Astrocyte of the spinal cord (primary cell): ENCODE measurements at places on chromosomes 2 and 18.
A peak's percentile ranks its signal among the peaks of the same experiment; 100 is the strongest.

- DNase-seq: peak; percentile 67
Measured at GRCh38 chr18:32093102-32093511, 1.4 kb downstream of the RNF138 start.

GRCh38 chr18:59547581-59548182 is 149.5 kb downstream of the CCBE1 start:
- peak; percentile 85 for DNase-seq

- no peak for DNase-seq
Measured at GRCh38 chr2:158266111-158266510, 164.4 kb downstream of the UPP2 start.

- DNase-seq: peak; percentile 16
Measured at GRCh38 chr2:104871649-104871971, 17.7 kb downstream of the POU3F3 start.

DNA sequence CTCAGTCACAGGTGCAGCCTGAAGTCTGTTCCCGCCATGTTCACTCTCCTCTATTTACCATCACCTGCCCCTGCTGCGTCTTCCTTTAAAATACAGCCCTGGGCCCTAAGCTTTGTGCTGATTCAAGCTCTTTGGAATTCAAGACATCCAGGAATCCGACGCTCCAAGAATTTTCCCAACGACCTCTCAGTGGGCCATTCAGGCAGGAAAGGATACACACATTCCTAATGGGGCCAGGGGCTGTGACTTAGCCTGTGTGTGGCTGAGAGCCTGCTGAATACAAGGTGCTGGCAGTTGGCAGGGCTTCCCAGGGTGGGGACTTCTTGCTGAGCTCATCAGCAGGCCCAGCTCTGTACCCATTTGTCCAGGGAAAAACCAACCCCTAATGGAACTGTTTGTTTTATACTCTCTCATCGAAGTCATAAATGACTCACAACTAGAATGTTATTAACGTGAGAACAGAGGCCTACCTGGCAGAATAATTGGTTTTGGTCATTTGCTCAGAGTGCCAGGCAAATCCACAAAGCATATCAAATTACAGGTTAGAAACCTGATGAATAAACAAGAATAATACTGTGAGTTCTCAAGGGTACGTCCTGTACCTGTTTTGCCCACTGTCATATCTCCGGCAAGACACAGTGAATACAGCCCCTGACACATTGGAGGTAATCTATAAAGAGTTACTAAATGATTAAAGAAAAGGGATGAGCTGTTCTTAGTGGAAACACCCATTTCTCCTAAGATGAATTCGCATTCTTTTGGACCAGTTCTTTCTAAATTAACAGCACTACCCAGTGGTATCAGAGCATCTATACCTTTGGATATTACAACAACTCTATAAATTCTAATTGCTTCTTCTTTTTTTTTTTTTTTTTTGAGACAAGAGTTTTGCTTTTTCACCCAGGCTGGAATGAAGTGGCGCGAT is 12.6 kb upstream of the KCMF1 start:
- peak; percentile 92 for DNase-seq

- DNase-seq: no peak
Measured at GRCh38 chr18:70110678-70111077, 94.8 kb downstream of the RTTN start.

GRCh38 chr2:203871371-203871983 is 3.9 kb downstream of the CTLA4 start:
- no peak for DNase-seq

DNA sequence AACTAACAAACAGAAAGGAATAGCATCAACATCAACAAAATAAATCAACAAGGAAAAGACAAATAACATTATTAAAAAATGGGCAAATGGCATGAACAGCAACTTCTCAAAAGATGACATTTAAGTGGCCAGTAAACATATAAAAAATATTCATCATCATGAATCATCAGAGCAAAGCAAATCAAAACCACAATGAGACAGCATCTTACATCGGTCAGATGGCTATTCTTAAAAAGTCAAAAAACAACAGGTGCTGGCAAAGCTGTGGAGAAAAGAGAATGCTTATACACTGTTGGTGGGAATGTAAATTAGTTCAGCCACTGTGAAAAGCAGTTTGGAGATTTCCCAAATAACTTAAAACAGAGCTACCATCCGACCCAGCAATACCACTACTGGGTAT is 327.1 kb downstream of the CMPK2 start:
- no peak for DNase-seq

- DNase-seq: no peak
Measured at GRCh38 chr2:31060397-31060796, 77.8 kb downstream of the GALNT14 start.

DNA sequence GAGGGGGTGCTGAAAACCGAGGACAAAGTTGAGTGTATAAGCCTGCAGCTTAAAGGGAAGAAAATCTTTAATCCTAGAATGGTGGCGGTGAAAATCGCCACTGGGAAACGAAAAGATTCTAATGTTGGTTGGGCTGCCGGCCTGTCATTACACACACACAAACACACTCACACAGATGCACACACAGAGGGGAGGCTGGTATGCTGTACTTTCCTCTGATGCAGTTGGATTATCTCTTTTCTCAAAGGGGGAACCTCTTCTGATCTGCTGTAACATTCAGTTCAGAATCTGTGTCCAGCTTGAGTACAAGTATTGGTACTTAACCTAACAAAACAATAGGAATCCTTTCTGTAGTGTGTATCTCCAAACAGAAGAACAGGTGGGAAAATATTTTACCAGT is 39.0 kb downstream of the ANXA4 start:
- no peak for DNase-seq

DNA sequence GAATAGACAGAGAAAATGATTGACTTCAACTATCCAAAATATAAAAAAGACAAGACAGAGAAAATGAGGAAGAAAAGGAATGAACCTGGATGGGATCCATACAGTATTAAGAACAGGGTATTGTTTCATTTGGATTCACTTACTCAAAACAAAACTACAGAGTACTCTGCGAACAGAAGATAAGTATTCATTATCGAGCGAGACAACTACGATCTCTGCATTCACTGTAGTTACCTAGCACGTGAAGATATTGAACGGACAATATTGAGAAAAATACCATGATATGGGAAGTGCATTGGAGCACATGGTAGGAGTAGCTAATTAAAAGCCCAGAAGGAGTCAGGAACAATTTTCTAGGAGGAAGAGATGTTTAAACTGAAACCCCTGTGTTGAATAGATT is 1.0 kb upstream of the ORC2 start:
- DNase-seq: no peak

GRCh38 chr2:3435445-3435844 is 56.0 kb downstream of the TRAPPC12 start:
- DNase-seq: no peak

- no peak for DNase-seq
Measured at GRCh38 chr2:225064928-225065327, 22.7 kb upstream of the DOCK10 start.

DNA sequence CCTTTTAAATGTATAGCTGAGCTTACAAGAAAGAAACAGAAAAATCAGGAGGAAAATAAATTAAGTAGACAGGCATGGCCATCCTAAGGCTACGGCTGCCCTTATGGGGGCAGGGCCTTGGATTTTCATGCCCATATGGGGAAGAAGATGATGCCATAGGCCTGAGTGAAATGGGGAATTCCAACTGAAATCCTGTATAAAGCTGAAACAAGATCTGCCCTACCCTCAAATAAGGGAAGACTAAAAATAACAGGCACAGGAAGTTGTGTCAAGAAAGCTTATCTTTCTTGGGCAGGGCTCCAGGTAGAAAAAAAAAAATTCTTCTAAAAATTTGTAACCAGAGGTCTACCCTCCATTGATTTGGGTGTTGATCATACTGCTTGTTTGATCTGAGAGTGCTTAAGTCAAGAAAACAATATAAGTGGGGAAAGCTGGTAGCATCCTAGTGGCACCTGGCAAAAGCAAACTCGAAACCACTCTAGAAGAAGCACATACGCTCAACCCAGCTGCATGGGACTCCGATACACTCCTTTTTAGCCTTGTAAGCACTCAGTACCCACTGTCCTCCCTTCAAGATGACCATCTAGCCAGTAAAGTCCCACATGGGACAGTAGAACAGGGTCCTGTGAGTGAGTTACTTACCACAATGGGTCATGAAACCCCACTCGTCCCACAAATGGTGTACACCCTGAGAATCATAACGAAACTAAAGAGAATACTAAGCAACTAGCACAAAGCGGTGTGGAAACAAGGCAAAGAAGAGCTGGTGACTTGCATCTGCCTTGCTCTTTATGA is 22.3 kb downstream of the DNAH7 start:
- DNase-seq: no peak

DNA sequence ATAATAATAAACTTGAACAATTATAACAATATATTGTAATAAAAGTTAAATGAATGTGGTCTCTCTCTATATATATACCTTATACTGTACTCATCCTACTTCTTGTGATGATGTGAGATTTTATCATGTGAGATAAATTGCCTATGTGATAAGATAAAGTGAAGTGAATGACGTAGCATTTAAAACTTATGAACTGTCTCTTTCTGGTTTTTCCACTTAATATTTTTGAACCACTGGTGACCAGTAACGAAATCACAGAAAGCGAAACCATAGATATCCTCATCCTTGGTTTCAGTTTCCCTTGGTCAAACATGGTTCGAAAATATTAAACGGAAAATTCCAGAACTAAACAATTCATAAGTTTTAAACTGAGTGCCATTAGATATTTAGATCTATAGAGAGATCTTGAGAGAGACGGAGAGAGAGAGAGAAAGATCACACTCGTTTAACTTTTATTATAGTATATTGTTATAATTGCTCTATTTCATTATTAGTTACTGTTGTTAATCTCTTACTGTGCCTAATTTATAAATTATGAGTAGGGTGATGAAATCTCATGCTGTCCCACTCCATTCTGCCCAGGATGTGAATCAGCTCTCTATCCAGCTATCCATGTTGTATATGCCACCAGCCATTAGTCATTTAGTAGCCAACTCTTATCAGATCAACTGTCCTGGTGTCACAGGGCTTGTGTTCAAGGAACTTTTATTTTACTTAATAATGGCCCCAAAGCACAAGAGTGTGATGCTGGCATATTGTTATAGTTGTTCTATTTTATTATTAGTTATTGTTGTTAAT is 156.8 kb downstream of the THADA start:
- no peak for DNase-seq

- no peak for DNase-seq
Measured at GRCh38 chr2:150572961-150573395, 85.5 kb upstream of the RND3 start.

- no peak for DNase-seq
Measured at GRCh38 chr2:146259816-146260215, 1585.0 kb upstream of the ACVR2A start.

DNA sequence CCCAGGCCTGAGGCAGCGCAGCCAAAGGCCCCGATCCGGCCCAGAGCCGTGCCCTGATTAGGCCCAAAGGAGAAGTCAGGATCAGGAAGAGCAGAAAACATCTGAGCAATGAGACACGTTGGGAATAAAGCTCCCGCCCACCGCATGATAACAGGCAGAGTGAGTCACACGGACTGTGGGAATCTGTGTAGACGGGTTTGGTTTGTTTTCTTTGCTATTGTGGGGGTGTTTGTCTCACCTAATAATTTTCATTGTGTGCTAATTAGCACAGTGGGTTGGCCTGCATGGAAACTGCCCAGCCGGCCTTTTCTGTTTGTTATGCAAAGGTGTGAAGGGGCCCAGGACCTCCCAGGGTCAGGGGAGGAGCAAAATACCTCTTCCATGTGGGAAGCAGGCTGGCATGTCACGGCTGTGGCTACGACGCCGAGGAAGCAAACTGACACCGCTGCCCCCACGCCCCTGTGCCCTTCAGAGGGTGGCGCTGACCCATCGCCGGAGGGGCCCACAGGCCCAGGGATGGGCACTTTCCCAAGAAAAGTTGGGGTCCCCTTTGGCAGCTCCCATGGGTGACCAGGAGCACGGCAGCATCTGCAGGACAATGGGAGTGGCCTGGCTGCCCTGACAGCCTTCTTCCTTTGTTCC is 68.4 kb upstream of the CTDP1 start:
- DNase-seq: peak; percentile 62
